ENCODE measurements at places on chromosomes 5 and 9. TPM values are rescaled to one million over a fixed set of nuclear protein-coding genes. Genes with fewer than 3 reads are reported as not detected.

Gene ANKRD31
- total RNA-seq, result 0.14 TPM

DNA sequence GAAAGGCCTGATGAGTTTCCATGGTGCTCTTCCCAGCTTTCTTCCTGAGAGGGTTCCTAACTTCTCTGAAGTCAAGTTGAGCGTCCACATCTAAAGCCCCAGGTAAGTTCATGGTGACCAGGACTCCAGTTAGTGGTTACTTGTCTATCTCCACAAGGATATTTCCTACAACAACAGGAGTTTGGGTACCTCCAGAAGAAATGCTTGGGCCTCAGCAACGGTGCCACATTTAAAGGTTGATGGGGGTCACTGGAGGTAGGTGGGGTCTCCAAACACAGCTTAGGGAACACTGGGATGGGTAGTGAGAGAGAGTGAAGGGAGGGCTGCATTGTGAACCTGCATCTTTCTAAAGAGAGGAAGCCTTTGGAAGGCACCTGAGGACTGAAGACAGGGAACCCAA, 123.4 kb downstream of the BOD1 start:
- H3K27me3 ChIP-seq, result no peaks in the 10 kb centered on the region
- H3K36me3 ChIP-seq, result no peaks in the 10 kb centered on the region
- no peak for DNase-seq
- no peak overlapping the region for H3K27ac ChIP-seq
- no peaks in the 10 kb centered on the region for H3K4me1 ChIP-seq
- H3K4me3 ChIP-seq, result no peak overlapping the region

Gene CNTFR
- 2.9 TPM for total RNA-seq

- H3K4me1 ChIP-seq, result peaks cover 40% of the 10 kb centered on the region
- no peaks in the 10 kb centered on the region for H3K36me3 ChIP-seq
- DNase-seq, result no peak
Measured at GRCh38 chr5:96876292-96876850, at the start of gene ERAP2. ERAP2 (plus strand) TSS chr5:96876500; CDS start chr5:96879686, 3,186 bp downstream.

Gene PRDM9
- total RNA-seq, result not detected

Gene PHYHD1
- 46.5 TPM for total RNA-seq

DNA sequence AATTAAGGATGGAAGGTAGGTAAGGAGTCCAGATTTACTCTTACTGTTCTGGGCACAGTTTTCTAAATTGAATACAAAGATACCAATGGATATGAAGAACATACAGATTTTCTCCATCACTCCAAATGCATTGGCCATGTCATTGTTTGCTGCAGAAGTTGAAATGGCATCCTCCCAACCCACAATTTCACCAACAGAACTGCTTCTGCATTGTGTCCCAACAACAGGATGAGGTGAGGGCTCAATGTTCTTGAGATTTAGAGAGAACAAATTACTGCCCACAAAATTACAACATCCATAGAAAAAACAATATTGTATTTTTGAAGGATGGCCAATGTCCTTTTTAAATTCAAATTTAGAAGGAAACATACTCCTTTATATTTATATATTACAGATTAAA, 88.9 kb downstream of the NUDT12 start:
- H3K27me3 ChIP-seq, result no peaks in the 10 kb centered on the region
- no peak overlapping the region for H3K4me3 ChIP-seq
- DNase-seq, result no peak
- no peak overlapping the region for H3K27ac ChIP-seq
- H3K4me1 ChIP-seq, result no peaks in the 10 kb centered on the region

DNA sequence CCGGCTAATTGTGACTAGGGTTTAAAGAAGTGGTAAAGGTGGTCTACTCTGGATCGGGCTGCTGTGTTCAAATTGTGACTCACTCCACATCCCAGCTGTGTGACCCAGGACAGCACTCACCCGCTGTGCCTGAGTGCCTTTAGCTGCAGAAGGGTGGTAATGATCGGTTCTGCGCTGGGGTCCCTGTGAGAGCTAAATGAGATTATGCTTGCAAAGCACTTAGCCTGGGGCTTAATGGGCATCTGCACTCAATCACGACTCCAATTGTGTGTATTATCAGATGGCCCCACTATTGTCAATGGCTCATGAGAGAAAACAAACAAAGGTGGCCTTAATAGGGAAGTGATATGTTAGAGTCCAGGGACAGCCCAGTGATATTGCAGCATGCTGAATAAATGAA, 25.1 kb upstream of the TBC1D2 start:
- no peak for DNase-seq
- peaks cover 5% of the 10 kb centered on the region for H3K27me3 ChIP-seq
- H3K4me1 ChIP-seq, result no peaks in the 10 kb centered on the region
- no peak overlapping the region for H3K27ac ChIP-seq
- no peak overlapping the region for H3K4me3 ChIP-seq

DNA sequence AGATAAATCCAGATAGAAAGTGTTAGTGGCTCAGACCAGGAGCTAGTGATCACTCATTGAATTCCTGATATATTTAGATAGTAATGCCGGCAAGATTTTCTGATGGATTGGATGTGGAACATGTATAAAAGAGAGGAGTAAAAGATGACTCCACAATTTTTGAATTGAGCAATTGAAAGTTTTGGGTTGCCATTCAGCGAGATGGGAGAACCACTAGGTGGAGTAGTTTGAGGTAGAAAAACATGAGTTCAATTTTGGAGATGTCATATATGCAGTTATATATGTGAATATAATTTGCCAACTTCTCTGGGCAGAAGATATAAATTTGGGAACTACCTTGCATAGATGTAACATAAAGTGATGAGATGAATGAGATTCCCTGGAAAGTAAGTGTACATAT, 502.5 kb upstream of the SEMA6A start:
- no peaks in the 10 kb centered on the region for H3K4me1 ChIP-seq
- no peak for DNase-seq
- no peak overlapping the region for H3K4me3 ChIP-seq

- no peak overlapping the region for H3K27ac ChIP-seq
- no peaks in the 10 kb centered on the region for H3K36me3 ChIP-seq
- no peak overlapping the region for H3K4me3 ChIP-seq
- H3K4me1 ChIP-seq, result no peaks in the 10 kb centered on the region
Measured at GRCh38 chr9:108217431-108218349, 638.1 kb downstream of the ACTL7B start.

DNA sequence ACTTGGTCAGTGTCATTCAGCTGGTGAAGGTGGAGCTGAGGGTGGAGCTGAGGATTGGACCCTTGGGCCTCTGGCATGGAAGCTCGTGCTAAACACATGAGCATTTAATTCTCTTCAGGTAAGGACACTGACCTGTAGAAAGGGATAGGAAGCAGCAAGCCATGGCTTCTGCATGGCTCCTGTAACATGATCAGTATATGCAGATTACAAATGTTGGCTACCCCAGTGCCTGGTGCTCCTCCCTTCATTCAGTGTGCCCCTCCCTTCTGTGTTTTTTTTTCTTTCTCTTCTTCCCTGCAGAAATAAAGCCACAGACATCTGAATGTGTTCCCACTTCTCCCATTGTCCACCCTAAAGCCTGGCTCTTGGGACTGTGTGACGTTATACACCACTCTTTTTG, 52.9 kb downstream of the ARHGAP26 start:
- no peak overlapping the region for H3K27ac ChIP-seq
- H3K36me3 ChIP-seq, result no peaks in the 10 kb centered on the region
- H3K4me3 ChIP-seq, result no peak overlapping the region
- DNase-seq, result no peak
- peaks cover 40% of the 10 kb centered on the region for H3K4me1 ChIP-seq
- no peaks in the 10 kb centered on the region for H3K27me3 ChIP-seq

Gene HRH2
- 8.2 TPM for total RNA-seq

DNA sequence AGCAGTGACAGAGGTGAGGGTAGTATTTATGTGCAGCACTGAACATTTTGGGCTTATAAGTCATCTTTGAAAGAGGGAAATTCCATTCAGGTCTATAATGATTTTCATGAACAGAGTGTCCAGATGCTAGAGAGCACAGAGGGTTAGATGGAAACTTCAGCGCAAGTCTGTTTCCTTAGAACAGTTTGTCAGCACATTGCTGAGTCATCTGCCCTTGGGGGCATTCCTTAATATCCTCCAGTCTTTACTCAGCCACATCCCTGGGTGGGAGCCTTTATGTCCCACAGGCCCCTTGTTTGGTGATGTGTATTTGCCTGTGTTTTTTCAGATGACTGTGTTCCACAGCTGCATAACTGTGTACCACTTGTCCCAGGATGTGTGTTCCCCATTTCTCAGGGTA, 138.5 kb upstream of the S1PR3 start:
- H3K4me1 ChIP-seq, result no peaks in the 10 kb centered on the region
- H3K4me3 ChIP-seq, result no peak overlapping the region
- no peaks in the 10 kb centered on the region for H3K36me3 ChIP-seq
- H3K27ac ChIP-seq, result no peak overlapping the region

DNA sequence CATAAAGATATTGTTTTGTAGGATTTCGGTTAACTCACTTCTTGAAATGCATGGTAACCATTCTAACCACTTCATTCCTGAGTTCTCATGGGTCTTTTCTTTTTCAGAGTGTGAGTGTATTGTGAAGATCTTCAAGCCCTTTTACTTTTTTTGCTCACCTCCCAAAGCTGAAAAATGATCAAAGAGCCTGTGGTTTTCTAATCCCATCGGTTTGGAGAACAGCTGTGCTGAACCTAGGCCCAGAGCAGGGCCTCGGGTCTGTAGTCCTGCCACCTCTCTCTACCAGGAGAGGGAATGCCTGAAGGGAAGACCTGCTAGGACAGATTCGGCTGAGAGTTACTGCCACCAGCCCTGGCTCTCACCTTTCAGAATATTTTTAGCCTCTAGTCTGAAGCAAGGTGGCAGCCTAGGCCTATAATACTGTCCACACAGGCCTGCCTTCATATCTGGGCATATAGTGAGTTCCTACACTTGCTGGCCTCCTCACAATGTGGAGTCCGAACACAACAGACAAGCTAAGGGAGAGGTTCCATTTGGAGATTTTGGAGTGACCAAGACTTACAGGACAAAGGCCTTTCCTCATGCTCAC, 13.8 kb downstream of the RGMB start:
- no peak overlapping the region for H3K4me3 ChIP-seq
- H3K27me3 ChIP-seq, result no peaks in the 10 kb centered on the region
- H3K36me3 ChIP-seq, result no peaks in the 10 kb centered on the region

Gene LCN15
- total RNA-seq, result not detected

Gene GDF9
- 0.46 TPM for total RNA-seq

DNA sequence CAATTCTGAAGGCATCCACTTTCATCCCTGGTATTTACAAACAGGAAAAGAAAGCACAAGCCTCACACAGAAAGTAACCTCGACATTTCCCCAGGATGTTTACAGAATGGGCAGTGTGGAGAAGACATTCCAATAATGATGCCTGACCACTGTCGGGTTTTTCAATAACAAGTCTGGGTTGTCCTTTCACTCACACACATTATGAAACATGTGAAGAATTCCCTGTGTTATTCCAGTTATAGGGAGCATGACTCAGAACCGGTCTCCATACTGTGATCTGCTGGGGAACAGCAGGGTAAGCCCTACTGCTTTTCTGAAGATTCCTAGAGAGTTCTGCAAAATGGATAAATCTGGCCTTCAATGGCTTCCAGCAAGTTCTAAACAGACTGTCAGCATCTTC, 155.3 kb downstream of the ADAMTS12 start:
- no peak overlapping the region for H3K27ac ChIP-seq
- no peaks in the 10 kb centered on the region for H3K36me3 ChIP-seq
- H3K4me1 ChIP-seq, result peaks cover 13% of the 10 kb centered on the region

Gene LIX1
- total RNA-seq, result not detected

GRCh38 chr5:169901896-169902295, 78.4 kb downstream of the INSYN2B start:
- DNase-seq, result no peak
- H3K4me3 ChIP-seq, result no peak overlapping the region
- no peak overlapping the region for H3K27ac ChIP-seq
- no peaks in the 10 kb centered on the region for H3K4me1 ChIP-seq
- no peaks in the 10 kb centered on the region for H3K27me3 ChIP-seq

GRCh38 chr5:136768457-136768856, 403.1 kb upstream of the TRPC7 start:
- H3K27ac ChIP-seq, result no peak overlapping the region
- H3K4me1 ChIP-seq, result no peaks in the 10 kb centered on the region
- no peak for DNase-seq
- no peak overlapping the region for H3K4me3 ChIP-seq
- no peaks in the 10 kb centered on the region for H3K27me3 ChIP-seq

- no peak overlapping the region for H3K4me3 ChIP-seq
- H3K4me1 ChIP-seq, result no peaks in the 10 kb centered on the region
- H3K36me3 ChIP-seq, result no peaks in the 10 kb centered on the region
Measured at GRCh38 chr9:33246269-33246860, 6.4 kb downstream of the SPINK4 start.

DNA sequence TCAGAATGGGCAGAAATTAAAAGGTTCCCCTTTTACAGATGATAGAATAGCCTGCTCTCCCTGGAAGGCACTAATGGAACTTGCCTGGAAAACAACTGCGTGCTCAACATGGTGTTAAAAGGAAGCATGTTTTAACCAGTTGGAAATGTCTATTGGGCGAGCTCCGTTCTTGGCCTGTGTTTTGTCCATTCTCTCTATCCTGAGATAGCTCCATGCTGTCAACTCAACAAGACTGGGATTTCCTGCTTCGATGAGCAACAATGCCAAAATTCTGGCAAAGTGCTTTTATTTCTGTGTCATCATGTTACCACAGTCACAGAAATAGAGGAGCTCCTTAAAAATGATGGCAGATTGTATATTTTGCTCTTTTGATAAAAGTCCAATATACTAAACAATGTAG, 198.3 kb downstream of the PLK2 start:
- H3K27me3 ChIP-seq, result no peaks in the 10 kb centered on the region
- H3K36me3 ChIP-seq, result no peaks in the 10 kb centered on the region
- H3K4me3 ChIP-seq, result no peak overlapping the region
- no peak for DNase-seq
- H3K4me1 ChIP-seq, result peaks cover 7% of the 10 kb centered on the region

DNA sequence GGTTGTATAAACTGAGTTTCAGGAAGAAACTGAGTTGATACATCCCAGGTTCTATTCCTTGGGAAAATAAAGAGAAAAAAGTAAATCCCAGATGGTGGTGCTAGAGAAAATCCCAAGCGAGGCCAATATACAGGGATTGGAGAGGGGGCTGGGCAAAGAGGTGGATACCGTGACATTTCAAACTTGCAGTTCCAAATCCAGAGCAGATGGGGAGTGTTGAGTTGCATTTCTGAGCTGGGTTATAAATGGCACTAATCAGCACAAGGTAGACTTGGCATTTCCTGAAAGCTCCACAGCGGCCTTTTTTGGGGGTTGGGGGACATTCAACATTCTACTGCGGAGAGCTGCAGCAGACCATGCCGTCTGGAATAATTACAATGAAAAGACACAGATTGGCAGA, 224.4 kb downstream of the NXNL2 start:
- H3K27ac ChIP-seq, result no peak overlapping the region
- H3K36me3 ChIP-seq, result no peaks in the 10 kb centered on the region
- H3K27me3 ChIP-seq, result no peaks in the 10 kb centered on the region
- H3K4me1 ChIP-seq, result peaks cover 1% of the 10 kb centered on the region
- H3K4me3 ChIP-seq, result no peak overlapping the region

DNA sequence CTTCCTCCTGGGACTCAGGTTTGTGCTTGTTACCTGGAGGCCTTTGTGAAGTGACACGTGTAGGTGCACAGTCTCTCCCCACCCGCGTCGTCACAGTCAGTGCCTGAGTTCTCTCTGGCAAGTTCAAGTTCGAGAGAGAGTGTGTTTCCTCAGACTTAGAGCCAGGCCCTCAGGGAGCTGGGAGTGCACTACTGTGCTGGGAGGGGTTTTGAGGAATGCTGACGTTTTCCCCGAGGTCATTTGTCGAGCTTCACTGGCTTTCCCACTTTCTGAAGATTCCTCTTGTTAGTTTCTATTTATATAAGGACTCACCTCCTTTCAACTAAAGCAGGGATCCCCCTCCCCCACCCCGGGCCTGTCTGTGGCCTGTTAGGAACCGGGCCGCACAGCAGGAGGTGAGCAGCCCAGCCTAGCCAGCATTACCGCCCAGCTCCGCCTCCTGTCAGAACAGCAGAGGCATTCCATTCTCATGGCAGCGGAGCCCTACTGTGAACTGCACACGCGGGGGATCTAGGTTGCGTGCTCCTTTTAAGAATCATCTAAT, 209.2 kb downstream of the DIRAS2 start:
- DNase-seq, result peak; percentile 92
- no peaks in the 10 kb centered on the region for H3K27me3 ChIP-seq
- no peaks in the 10 kb centered on the region for H3K4me1 ChIP-seq

All from upper lobe of right lung (tissue), 1 donor.